ENCODE measurements at places on chromosomes 7 and 10.
A peak's percentile ranks its signal among the peaks of the same experiment; 100 is the strongest.

DNA sequence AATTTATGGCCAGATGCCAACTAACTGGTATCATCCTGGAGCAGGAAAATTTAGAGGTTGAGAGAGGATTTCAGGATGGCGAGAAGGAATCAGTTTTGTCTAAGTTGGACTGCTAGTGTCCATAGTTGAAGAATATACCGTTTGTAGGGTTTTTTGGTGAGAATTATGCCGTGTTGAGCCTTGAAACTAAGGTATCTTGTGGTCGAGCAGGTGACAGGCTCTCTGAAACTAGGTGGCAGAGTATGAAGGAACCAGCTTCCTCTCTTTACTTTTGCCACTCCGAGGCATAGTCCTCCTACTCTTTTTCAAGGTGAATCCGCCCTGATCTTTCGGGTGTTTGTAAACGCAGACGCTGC lies 9.7 kb downstream of the MDFIC start:
- DNase-seq = no peak

DNA sequence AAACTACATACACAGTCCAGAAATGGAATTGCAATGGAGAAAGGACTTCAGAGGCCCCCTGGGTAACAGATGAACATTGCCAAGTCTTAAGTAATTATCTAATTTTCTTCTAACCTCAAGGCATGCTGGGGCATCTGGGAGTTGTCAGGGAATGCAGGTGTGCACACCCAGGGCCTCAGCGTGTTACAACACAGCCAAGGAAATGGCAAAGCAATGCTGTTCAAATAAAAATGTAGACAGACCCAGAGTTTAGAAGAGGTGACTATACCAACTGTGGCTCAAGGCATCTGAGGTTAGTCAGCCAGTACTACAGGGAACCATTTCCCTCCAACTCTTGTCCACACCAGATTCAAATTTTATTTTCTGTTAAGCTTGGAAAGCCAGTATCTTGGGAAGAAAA lies 73.6 kb downstream of the CCDC3 start:
- DNase-seq = no peak

DNA sequence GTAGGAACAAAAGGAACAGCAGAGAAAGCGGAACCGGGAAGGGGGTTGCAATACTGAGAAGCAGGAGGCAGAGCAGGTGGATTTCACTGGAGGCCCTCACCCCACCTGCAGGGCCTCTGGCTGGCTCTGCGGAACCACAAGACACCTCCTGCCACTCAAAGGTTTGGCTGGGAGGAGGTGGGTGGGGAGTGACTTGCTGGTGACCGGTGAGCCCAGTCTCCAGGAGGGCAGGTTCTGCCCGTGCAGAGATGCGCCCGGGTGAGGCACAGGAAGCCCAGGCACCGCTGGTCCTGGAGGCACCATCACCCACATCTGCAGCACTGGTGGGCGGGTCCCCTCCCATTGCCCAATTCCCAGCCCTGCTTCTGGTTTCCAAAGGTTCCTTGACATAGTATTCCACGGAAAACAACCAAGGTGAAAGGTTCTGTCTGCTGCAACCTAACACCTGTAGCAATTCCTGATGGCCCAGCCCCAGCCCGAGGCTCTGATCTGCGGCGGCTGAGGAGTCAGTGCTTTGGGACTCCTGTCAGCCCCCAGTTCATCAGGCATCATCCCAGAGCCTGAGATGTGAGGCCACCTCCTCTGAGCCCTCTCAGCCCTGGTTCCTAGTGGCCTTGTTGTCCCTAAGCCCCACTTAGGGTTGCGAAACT lies 64.4 kb downstream of the CALML3 start:
- no peak for DNase-seq

GRCh38 chr10:86654411-86655172 lies at the start of gene OPN4:
Gene OPN4, plus strand, starts transcription at chr10:86654547. Its CDS starts 237 bp downstream, at chr10:86654784.
- DNase-seq = no peak

GRCh38 chr10:50224330-50224952 lies 26.9 kb downstream of the ASAH2 start:
- DNase-seq = peak; percentile 55

DNA sequence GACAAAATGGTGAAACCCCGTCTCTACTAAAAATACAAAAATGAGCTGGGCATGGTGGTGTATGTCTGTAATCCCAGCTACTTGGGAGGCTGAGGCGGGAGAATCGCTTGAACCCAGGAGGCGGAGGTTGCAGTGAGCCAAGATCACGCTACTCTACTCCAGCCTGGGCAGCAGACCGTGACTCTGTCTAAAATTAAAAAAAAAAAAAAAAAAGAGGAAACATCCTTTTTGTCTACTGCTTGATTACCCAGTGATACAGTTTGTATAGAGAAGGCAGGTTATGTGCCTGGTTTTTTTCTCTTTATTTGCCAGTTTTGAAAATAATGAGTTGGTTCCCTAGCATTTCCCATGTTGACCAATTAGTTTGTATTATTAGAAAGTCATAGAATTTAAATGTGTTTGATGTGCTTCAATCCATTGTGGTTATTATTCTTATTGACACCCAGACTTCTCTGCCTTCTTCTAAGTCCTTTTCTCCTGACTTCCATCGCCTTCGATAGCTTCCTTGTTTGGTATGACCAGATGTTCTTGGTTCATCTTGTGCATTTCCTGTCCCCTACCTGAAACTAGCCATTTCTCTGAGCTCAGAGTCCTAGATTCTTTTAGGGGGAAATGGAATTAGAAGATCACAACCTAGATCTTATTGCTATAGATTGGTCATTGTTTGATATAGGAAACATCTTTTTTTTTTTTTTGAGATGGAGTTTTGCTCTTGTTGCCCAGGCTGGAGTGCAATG lies 43.2 kb downstream of the VKORC1L1 start:
- DNase-seq = no peak

DNA sequence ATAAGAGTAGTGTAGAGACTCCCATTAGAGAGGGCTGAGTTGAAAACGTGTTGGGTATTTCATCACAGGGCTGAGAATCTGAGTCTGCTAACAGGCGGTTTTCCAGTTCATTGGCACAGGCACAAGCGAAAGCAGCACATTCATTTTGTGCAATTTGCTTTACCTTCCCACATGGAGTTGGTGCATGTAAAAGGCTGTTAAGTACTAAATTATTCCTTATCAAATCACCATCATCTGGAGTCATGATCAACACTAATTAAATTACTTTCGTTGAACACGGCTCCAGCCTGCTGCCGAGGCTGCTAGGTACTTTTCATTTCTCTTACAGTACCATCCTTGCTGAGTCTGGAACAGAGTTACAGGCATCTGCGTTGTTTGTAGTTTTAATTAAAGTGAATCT lies 43.8 kb downstream of the ETV1 start:
- DNase-seq = peak; percentile 50

GRCh38 chr10:5862360-5862961 lies 27.2 kb downstream of the ANKRD16 start:
- no peak for DNase-seq

DNA sequence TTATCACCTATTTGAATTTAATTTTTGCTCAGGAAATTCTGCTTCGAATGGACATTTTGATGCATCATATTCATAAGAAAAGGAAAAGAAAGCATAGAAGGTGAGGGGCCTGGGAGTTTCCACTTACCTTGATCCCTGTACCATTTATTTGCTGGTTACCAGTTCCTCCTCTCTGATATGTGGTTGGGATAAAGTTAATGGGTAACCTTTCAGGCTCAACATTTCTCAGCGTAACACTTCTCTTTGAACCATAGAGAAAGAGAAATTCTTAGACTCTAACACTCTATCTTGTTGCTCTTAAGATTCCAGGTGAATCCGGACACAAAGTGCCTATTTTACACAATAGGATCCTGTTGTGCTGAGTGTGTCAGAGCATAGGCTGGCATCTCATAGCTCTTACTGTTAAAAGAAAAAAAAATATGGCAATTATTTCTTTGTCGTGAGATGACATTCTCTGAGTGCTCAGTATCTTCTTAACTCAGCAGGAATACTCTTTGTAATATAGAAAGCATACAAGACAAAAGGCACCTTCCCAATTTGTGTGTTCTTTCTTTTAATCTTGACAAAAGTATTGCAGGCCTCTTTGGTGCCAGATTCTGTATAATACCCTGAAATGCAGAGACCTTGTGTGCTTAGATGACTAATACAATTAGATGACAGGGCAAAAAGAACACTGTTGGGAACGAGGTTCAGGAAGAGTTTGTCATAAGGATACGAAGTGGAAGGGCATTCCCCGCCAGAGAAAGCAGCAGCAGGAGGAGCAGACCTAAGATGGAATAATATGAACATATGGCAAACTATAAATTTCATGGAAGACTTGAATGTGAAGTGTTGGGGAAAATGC lies 689.6 kb downstream of the NRG3 start:
- no peak for DNase-seq

GRCh38 chr10:18401416-18402195 lies 249.8 kb downstream of the NSUN6 start:
- no peak for DNase-seq

DNA sequence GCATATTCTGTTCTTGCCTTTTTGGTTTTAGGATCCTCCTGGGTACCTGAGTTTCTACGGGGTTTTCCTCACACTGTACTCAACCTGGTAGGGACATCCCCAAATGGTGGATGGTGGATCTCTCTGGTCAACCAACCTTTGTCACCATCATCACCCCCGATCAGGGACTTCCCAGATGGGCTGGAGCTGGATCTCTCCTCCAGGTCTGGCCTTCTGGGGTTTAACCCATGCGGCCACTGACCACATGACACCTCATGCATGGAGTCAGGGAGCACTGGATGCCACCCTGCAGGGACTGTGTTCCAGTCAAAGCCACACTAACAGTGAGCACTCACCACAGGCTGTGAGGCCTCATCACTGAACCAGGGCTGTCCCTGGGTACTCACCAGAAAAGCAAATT lies 80.0 kb downstream of the CELF2 start:
- DNase-seq = no peak

DNA sequence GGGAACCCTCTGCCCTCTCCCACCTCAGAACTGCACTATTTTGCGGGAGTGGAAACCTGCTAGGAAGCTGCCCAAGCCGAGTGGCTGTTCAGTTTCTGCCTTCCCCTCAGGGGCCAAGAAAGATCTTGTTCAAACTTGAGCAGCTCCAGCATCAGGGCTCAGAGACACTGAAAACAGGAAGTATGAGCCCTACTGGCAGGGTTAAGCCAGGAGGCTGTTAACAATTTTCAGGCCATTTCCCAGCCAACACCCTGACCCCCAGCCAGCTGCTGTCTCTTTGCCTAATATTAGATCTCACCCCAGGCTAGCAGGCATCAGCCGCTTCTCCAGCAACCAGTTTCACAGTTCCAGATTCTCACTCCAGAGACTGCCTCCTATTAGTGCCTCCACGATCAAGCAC lies 9.2 kb downstream of the PLAU start:
- DNase-seq = no peak

DNA sequence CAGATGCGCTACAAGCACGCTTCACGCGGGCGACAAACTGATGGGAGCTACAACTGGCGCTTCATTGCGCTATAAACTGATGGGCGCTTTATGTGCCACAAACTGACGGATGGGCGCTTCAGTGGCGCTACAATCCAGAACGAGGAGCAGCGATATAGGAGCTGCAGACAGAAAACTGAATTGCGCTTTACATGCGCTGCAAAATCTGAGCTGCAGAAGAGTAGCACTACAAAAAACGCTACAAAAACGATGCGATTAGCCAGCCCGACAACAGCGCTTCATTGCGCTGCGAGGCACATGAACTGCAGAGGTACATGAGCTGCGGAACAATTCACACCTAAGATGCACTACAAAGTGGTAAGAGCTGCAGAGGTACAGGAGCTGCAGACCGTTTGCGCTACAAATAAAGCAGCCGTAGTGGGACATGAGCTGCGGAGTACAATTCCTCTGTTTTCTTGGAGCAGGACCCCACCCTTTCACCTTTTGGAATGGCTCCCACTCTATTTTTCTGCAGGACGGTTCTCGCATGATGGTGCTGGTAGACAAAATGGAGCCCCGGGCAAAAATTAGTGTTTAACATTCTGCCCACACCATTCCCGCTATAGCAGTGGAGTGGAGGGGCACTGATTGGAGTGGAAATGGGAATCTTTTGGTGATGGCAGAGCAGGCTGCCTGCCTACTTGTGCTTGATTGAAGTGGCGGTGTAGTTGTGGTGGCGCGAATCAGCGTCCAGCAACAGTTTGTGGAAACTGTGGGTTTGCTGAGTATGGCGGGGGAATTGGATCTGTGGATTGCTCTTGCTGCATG lies 1.2 kb upstream of the SGCE start:
- DNase-seq = no peak

- no peak for DNase-seq
These were observed 130.4 kb downstream of the MAD1L1 start for GRCh38 chr7:2102375-2102723.

DNA sequence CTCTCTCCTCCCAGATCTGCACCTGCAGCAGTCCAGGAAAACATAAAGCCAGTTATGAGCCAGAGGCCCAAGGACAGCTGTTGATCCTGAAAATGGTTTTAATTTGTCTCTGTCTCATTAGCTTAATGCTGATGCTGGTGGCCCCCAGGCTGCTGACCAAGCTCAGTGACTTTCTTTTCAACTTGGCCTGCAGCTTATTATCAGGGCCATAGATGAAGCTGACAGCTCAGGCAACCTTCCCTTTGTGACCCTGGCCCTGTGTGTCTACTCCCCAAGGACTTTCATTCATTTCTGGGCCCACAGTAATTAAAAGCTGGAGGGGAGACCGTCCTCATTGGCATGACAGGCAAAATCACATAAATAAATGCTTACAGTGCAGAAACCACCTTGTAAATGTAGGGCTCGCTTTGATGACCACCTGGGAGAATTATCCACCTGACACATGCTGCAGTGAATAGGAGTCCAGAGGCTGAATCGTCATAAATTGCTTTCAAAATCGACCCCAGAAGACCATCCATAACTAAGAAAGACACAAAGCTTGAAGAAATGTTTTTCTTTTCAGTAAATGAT lies 138.5 kb downstream of the NPY start:
- no peak for DNase-seq

DNA sequence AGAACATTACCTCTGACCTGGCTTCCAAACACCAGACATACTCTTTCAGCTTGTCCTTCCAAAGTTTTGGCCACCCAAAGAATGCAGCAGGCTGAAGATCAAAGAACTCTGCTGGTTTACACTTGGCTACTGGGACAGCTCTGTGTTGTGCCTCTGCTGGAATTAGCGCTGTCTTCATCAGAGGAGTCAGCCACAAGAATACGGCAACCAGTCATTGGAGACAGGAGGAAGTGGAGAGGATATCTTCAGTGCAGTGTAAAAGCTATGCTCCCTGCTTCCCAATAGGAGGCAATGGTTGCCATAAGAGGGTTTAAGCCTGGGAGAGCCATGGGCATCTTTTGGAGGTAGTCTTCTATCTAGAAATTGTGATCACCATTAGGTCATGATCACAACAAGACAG lies 126.7 kb upstream of the WNT16 start:
- DNase-seq = no peak

DNA sequence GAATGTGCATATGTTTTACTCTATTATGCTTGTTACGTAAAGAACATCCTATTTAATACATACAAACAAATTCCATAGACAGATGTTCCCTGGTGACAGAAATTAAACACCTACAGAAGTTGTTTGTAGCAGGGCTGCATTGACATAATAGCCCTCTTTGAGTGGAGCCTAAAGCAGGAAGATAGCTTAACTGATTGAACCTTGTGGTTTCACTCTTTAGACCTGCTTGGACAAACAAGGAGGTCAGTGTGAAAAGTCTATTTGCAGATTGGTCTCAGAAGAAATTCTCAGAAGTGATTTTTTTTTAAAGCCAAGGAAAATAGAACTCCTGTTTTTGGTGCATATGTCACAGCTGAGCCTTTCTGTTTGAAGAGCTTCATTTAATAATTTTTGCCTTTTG lies 121.3 kb downstream of the PPP1R9A start:
- no peak for DNase-seq

Measured in kidney glomerular epithelial cell (primary cell).